ENCODE measurements at places on chromosomes 3 and 15. TPM values are rescaled to one million over a fixed set of nuclear protein-coding genes. Genes with fewer than 3 reads are reported as not detected.

GRCh38 chr3:157441102-157441624, 4.5 kb downstream of the PTX3 start:
- H3K27ac ChIP-seq: no peak overlapping the region
- H3K36me3 ChIP-seq: no peaks in the 10 kb centered on the region
- H3K4me1 ChIP-seq: no peaks in the 10 kb centered on the region
- H3K27me3 ChIP-seq: peaks cover 24% of the 10 kb centered on the region
- no peak overlapping the region for H3K4me3 ChIP-seq
- no peak for DNase-seq

DNA sequence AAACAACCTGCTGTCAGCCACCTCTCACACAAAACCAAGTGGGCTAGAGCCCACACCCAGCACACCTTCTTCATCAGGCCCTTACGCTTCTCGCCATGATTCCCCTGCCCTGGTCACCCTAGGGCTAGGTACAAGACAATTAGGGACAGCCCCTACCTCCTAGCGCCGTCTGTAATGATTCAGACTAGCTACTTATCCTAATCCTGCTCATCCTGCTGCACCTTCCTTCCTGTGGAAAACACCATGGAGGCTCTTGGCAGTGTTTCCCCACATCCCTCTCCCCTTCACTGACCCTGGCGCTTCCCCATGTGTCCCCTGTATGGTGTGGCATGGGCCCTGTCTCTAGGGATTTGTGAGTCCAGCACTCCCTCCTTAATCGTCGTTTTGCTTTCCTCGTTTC, 39.6 kb upstream of the ICE2 start:
- no peaks in the 10 kb centered on the region for H3K4me1 ChIP-seq
- H3K4me3 ChIP-seq: no peak overlapping the region
- H3K27ac ChIP-seq: no peak overlapping the region
- H3K36me3 ChIP-seq: no peaks in the 10 kb centered on the region
- no peaks in the 10 kb centered on the region for H3K27me3 ChIP-seq

The TRPM1 gene
- not detected for polyA plus RNA-seq

- no peak for DNase-seq
- no peak overlapping the region for H3K4me3 ChIP-seq
- H3K36me3 ChIP-seq: peaks cover 2% of the 10 kb centered on the region
- H3K4me1 ChIP-seq: no peaks in the 10 kb centered on the region
- H3K27me3 ChIP-seq: no peaks in the 10 kb centered on the region
- H3K27ac ChIP-seq: no peak overlapping the region
These were observed 10.1 kb downstream of the RNF123 start for GRCh38 chr3:49699281-49699979.

Data from small intestine (tissue), 16 donors.